ENCODE measurements at places on chromosomes 11 and 22. TPM values are rescaled to one million over a fixed set of nuclear protein-coding genes. Genes with fewer than 3 reads are reported as not detected.

DNA sequence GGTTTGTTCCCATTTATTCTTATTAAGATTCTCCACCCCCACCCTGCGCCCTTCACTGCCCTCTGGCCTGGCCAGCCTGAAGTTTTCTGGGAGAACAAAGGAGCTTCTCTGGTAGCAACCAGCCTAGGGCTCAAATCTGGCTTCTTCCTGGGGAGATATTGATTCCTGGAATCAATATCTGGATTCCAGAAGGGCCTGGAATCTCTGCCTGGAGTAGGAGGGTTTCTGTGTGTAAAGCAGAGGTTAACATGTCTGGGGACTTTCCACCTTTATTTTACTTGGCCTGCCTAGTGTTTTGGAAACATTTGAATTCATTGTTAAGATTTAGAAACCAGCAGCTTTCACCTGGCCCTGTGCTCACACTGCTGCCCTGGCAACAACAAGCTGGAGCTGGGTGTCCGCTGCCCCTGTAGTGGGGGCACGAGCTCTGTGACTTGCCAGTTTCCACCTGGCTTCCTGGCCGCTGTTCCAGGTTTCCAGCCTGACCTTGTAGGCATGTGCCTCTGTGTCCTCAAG lies 5.5 kb downstream of the C11orf91 start:
- no peak for DNase-seq

DNA sequence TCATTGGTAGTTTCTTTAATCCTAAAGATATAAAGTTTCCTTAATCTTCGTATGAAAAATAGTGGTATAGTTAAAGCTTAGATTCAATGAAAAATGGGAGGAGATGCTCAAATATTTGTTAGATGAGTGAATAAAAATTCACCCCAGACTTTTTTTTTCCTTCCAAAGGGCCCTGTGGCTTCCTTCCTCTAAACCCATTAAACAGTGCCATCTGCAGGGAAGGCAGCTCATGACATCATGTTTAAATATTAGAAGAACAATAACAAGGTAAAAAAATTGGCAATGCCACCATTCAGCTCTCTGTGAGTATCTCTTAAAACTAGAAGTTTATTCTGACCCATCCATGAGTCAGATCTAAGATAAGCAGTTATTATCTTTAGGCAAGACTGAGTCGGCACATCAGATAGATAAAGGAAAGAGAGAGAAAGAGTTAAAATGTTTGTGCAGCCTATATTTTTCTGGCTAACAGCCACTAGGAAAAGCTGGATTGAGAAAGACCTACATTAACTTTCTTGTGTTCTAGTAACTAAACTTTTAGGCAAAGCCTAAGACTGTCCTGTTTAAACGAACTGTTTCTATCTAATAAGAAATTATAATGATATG lies 19.1 kb upstream of the OOSP1 start:
- peak; percentile 58 for DNase-seq

GRCh38 chr11:85759915-85760314 lies 51.0 kb downstream of the SYTL2 start:
- DNase-seq, result no peak

The POU2AF2 gene
- not detected for total RNA-seq

The RASSF10 gene
- not detected for total RNA-seq

DNA sequence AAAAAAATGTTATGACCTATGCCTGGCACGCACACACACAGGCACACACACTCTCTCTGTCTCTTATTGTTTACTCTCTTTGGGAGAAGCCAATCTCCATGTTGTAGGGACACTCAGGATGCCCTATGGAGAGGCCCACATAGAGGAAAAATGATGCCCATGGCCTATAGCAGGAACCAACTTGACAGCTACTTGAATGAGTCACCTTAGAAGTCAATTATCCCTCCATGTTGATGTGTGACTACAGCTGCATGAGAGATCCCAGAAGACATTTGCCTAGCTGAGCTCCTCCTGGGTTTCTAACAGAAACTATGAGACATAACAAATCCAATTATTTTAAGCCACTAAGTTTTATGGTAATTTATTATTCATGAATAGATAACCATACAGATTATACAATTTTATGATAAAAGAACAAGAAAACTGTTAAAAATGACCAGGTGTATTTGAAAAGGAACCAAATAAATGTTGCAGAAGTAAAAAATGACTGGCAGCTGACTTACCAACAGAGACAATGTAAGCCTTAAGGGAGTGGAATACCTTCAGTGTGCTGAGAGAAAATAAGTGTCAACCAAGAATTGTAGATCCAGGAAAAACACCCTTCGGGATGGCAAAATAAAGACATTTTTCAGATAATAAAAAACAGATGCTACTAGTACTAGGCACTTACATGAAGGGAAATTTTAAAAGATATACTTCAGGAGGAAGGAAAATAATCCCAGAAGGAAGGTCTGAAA lies 403.7 kb upstream of the SYN3 start:
- DNase-seq, result no peak

DNA sequence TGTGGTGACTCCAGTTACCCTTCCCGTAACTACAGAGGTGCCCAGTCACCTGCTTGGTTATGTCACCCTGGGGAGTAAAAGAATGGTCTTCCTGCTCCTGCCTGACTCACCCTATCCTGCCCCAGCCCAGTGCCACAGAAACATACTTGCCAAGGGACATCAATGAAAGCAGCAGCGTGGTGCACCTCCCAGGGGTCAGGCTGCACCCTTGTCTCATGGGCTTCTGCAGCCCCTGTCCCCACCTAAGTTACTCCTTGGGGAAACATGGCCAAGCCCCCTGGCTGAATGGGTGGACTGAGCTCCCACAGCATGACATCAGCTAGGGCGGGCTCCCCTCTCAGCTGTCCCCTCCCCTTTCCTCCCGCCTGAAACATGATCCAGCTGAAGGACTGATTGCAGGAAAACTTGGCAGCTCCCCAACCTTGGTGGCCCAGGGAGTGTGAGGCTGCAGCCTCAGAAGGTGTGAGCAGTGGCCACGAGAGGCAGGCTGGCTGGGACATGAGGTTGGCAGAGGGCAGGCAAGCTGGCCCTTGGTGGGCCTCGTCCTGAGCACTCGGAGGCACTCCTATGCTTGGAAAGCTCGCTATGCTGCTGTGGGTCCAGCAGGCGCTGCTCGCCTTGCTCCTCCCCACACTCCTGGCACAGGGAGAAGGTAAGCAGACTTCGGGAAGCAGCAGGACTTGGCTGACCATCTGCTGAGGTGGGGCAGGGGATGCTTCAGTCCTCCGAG lies at the start of gene HTR3A:
Gene HTR3A, plus strand, starts transcription at position 368 of the 730 bp plus-strand sequence. Its CDS starts 218 bp downstream, at position 586.
- no peak for DNase-seq

The LUZP2 gene
- total RNA-seq, result not detected

- DNase-seq, result no peak
These were observed 70.9 kb downstream of the CCDC34 start for GRCh38 chr11:27291954-27292636.

DNA sequence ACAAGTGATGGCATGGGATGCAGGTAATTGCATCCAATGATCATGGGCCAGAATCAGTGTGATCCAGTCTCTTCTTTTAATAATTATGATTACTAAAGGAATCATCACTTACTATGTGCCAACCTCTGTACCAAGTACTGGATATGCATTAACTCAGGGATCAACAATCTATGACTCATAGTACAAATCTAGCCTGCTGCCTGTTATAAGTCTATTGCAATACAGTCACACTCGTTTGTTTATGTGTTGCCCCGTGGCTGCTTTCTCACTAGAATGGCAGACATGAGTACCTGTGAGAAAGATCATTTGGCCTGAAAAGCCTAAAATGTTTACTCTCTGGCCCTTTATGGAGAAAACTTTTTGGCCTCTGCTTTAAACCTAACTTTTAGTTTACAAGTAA lies 45.0 kb downstream of the OR6Q1 start:
- no peak for DNase-seq

The HEPACAM gene
- not detected for total RNA-seq

- DNase-seq, result no peak
These were observed 287.9 kb downstream of the SWAP70 start for GRCh38 chr11:9951807-9952206.

The NAALAD2 gene
- total RNA-seq, result not detected

GRCh38 chr22:32204040-32204855 lies 625 bp downstream of the RFPL2 start:
- no peak for DNase-seq

GRCh38 chr11:70410276-70411205 lies 12.2 kb downstream of the CTTN start:
- DNase-seq, result no peak

All from activated CD8-positive, alpha-beta T cell treated with anti-CD3 and anti-CD28 coated beads for 36 hours (primary cell).